NCI-H748 treated with DMSO at 0.1 percent for 48 hours (cell line): ENCODE measurements at places on chromosomes 4 and X.

GRCh38 chrX:68634649-68635227 lies 12.7 kb upstream of the STARD8 start:
- DNase-seq: no peak

DNA sequence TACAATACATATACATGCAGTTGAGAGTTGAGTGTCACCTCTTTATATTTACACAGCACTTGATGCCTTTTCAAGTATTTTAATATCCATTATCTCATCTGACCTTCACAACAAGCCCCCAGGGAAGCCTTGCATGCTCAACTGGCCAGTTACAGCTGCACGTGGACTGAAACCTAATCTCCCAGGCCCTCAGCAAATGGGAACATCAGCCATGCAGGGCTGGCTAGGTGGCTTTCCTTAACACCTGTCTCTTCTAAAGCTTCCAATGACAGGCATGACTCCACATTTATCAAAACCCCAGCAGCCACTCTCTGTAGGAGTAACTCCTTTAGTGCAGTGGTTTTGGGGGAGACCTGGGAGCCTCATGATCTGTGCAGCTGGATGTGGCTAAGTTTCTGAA lies 56.4 kb downstream of the PHKA2 start:
- peak; percentile 12 for DNase-seq

DNA sequence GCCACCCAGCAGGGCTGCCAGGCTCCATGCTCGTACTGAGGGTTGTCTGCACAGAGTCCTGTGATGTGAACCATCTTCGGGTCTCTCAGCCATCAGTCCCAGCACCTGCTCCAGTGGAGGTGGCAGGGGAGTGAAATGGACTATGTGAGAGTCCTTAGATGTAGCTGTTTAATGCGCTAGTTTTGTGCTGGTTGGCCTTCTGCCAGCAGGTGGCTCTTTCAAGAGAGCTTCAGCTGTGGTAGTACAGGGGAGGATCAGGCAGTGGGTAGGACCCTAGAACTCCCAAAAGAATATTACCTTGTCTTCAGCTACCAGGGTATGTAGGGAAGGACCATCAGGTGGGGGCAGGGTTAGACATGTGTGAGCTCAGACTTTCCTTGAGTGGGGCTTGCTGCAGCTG lies 1066.0 kb downstream of the GLUD2 start:
- DNase-seq: no peak

DNA sequence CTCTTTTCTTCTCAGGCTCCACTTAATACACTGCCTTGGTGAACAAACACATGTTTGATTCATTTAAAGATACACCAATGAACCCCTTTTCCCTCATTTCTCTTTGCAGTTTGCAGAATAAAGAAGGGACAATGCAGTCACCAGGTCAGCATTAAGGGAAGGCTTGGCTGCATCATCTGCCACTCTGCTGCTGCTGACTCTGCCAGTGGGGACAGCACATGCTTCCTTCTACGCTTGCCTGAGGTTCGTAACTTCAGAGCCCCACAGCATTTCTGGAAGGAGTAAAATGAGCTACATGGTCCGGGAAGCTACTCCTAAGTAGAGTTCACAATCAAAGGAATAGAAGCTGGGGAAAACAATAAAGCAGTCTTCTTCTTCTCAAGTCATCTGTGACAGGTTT lies 178.9 kb upstream of the GATB start:
- no peak for DNase-seq

- DNase-seq: no peak
Observed at GRCh38 chr4:166862032-166862431, 372.3 kb downstream of the SPOCK3 start.

GRCh38 chr4:88610771-88611170 lies 18.5 kb downstream of the HERC3 start:
- DNase-seq: no peak

DNA sequence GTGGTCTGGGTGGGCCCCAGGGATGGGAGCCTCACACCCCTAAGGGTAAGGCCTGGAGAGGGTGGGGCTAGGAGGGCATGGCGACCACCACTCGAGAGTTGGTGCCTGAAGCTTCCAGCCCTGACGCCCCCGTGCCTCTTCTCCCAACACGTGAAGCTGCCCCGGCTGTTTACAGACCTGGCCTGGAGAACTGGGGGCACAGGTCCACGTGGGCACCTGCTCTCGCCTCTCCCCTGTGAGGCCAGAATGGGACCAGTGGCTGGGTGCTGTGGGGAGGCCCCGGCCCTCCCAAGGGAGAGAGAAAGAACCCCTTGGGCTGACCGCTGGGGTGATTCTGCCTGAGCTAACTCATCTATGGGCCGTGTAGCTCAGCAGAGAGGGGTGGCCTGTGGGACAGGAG lies 15.5 kb downstream of the NAT8L start:
- no peak for DNase-seq
